Left colon (tissue), 2 donors: ENCODE measurements at places on chromosomes 12 and 14.

DNA sequence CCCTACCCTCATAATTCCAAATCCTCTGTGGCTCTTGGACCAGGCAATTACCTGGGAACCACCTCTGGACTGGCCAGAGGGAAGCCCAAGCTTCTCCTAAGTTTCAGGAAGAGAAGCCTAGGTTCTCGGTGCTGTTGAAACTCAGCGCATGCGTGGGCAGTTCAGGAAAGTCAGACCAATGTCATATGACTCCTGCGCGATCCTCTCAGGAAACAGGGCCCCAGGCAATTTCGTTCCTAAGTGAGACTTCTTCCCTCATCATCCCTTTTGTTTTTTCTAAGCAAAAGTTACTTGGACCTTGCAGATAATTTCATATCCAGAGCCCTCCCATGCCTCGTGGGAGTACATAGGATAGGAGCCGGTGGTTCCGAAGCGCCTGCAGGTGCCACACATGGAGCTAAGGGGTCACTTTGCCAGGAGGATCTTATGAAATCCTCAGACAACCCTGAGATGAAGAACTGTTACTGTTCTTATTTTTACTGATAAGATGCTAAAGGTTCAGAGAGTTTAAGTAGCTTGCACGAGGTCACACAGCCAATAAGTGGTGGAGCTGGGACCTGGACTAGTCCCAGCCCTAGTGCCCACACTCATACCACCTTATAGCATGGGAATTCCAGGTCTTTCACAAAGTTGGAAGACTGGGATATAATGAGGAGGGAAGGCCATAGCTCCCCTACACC, 168.2 kb downstream of the ZFP36L1 start:
- DNase-seq = no peak

- DNase-seq = no peak
Observed at GRCh38 chr14:79424462-79424861, 786.8 kb downstream of the DIO2 start.

GRCh38 chr14:65790172-65790815, 377.8 kb downstream of the FUT8 start:
- no peak for DNase-seq

DNA sequence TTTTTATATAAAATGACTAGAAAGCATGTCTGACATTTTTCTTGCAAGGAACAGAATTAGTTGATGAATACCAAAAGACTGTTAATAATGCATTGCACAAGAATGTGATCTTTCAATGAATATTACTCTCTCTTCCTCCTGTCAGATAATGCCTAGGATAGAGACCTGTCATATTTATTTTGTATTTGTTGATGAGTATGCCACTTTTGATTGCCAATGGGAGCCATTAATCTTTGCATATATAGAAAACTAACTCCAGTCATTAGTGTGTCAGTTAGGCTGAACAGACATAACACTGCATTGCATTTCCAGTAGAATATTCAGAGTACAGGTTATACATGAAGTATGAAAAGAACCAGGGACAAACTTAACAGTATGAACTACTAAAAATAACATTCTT, 1125.3 kb downstream of the LRFN5 start:
- no peak for DNase-seq

- no peak for DNase-seq
Observed at GRCh38 chr12:32395026-32395425, 4.3 kb upstream of the FGD4 start.

DNA sequence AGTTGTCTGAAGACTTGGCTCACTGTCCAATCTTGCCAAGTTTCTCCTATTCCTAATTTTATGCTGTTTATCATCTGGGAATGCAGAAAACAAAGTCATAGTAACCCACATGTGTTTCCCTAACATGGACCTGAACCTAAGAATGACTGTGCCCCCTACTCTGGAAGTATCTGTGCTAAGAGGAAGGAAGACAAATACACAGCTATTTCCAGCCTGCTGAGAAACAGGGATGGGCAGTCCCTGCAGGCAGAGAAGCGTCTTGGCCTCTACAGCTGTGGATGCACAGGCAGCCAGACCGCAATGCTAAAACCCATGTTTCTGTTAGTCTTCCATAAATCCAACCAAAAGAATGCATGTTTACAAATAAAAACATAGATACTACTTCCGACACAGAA, 56.2 kb downstream of the DUSP16 start:
- no peak for DNase-seq

DNA sequence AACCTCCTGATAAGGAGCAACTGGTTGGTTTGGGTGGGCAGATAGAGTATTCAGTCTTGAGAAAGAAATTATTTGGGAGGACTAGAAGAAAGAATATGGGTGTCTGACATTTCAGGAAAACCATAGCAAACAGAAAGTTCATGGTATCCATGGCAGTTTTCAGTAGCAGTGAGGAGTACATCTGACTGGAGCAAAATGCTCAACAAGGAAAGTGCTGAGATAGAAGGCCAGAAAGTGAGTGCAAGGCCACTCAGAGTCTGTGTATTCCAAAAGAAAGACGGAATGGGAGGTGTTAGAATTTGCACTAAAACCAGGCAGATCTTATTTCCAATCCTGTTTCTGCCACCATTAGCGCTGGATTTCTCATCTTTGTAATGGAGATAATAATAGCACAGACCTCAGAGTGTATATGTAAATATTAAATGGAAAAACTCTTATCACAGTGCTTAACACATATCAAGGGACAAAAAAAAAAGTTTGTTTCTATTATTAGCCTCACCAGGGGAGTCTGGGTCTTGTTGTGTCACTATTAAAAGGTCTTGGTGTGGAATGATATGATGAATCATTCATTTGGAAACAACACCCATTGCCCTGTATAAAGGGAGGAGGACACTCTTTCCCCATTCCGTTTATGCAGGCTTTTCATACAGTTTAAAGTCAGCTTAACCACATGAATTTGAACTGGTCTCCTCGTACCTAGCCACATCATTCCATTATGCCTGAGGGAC, 349.8 kb downstream of the IPO8 start:
- DNase-seq = no peak
